Panc1 (cell line): ENCODE measurements at places on chromosomes 1 and 21.

- peaks cover 89% of the 10 kb centered on the region for H3K4me1 ChIP-seq
- no peaks in the 10 kb centered on the region for H3K27me3 ChIP-seq
- no peaks in the 10 kb centered on the region for H3K36me3 ChIP-seq
- DNase-seq = no peak
Observed at GRCh38 chr1:162193815-162194214, 124.3 kb downstream of the NOS1AP start.

DNA sequence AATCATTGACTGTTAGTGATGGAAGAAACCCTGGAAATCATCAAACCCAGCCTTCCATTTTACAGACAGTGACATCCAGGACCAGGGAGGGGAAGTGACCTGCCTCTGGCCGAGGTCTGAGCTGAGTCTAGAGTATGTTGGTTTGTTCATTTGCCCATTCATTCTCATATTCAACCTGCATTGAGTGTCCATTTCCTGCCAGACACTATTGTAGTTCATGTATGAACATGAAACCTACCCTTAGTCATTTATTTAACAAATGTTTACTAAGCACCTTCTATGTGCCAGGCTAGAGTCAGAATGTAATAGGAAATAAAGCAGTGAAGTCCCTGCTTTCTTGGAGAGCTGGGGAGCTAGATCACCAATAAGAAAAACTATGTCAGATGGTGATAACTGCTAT, 51.3 kb downstream of the KCND3 start:
- no peaks in the 10 kb centered on the region for H3K4me1 ChIP-seq
- no peaks in the 10 kb centered on the region for H3K36me3 ChIP-seq
- no peak for DNase-seq

GRCh38 chr1:110069404-110070281, 829 bp downstream of the ALX3 start:
- H3K4me1 ChIP-seq = no peaks in the 10 kb centered on the region
- no peak overlapping the region for H3K27ac ChIP-seq
- H3K4me3 ChIP-seq = no peak overlapping the region
- DNase-seq = no peak

GRCh38 chr1:200046115-200046514, 18.6 kb downstream of the NR5A2 start:
- H3K4me3 ChIP-seq = no peak overlapping the region
- H3K27me3 ChIP-seq = peaks cover 5% of the 10 kb centered on the region; the same call in 1 of the 2 replicates
- H3K4me1 ChIP-seq = peaks cover 9% of the 10 kb centered on the region; the same call in 1 of the 2 replicates
- no peaks in the 10 kb centered on the region; the same call in 1 of the 2 replicates for H3K36me3 ChIP-seq
